ENCODE measurements at places on chromosomes 16 and 17.
A peak's percentile ranks its signal among the peaks of the same experiment; 100 is the strongest.

GRCh38 chr16:89316701-89317100, 99.2 kb downstream of the ZNF778 start:
- no peak for DNase-seq

GRCh38 chr17:75516619-75517296, 430 bp downstream of the TSEN54 start:
- DNase-seq = no peak

GRCh38 chr17:76428511-76428910, 24.4 kb downstream of the UBE2O start:
- no peak for DNase-seq

GRCh38 chr16:79950932-79951719, 350.6 kb upstream of the MAF start:
- no peak for DNase-seq

- no peak for DNase-seq
Observed at GRCh38 chr17:68886401-68886800, 68.8 kb downstream of the ABCA8 start.

DNA sequence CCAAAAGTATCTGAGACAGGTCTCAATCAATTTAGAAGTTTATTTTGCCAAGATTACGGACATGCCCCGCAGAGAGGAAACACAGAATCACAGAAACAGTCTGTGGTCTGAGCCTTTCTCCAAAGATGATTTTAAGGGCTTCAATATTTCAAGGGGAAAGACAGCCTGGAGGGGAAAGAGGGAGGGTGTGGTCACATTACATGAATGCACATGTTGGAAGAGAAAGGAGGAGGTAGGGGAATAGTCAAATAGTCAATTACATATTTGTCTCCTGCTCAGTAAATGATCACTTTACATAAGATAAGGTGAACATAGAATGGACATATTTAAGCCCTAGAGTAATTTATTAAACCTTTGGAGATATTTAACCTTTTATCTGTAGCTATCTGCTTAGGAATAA, 12.3 kb downstream of the UNC45B start:
- DNase-seq = no peak

DNA sequence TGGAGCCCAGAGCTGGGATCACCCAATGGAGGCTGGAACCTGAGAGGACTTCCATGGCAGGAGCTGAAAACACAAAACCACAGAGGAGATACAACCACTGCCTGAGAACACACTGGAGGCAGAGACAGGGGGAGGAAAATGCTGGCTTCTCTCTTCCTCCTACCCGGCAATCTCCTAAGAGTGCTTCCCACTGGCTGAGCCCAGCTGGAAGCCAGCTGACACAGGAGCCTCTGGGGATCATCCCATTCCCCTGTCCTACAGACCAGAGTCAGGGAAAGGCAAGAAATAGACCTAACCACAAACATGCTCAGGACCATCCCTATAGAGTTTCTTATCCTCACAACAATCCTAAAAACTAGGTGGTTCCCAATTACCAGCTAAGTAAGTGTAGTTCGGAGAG, 112.4 kb upstream of the CDH5 start:
- no peak for DNase-seq

- no peak for DNase-seq
Observed at GRCh38 chr17:19750835-19751234, 2.7 kb upstream of the ALDH3A1 start.

- no peak for DNase-seq
Observed at GRCh38 chr16:28482026-28482425, 9.8 kb downstream of the CLN3 start.

DNA sequence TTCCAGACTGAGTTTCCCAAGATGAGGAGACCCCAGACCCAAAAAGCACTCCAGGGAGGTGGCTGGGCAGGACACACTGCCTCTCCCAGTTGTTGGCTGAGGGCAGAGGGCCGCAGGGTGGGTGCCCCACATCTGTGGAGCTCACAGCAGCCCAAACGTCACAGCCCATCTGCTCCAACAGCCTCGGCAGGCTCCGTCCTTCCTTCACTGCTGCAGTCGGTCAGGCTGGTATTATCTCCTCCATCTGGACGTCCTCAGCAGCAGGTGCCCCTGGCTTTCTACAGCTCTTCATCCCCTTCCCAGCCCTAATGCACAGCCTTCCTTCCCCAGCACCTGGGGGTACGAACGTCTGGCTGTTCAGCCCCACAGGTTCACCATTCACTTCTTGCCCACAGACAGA, 55.2 kb downstream of the PRMT7 start:
- no peak for DNase-seq

DNA sequence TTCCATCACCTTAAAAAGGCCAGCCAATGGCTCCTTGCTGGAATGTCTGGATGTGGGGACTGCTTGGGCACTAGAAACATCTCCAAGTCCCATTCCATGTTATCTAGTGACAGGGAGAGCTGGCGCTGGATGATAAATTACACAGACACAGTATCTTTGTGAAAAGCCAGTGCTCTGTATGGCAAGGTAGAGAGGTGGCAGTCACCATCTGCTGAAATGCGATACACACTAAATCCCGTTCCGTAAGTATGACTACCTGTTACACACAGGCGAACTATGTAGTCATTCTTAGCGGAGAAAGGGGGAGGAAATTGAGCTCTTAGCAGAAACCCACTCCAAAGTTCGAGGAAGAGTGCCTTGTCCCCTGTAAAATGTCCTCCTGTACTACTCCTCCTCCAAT, 81.0 kb upstream of the MYOCD start:
- no peak for DNase-seq

- no peak for DNase-seq
Observed at GRCh38 chr17:63185420-63185819, 219.4 kb downstream of the TANC2 start.

GRCh38 chr16:30368792-30369090, 1.6 kb downstream of the TBC1D10B start:
- DNase-seq = no peak

DNA sequence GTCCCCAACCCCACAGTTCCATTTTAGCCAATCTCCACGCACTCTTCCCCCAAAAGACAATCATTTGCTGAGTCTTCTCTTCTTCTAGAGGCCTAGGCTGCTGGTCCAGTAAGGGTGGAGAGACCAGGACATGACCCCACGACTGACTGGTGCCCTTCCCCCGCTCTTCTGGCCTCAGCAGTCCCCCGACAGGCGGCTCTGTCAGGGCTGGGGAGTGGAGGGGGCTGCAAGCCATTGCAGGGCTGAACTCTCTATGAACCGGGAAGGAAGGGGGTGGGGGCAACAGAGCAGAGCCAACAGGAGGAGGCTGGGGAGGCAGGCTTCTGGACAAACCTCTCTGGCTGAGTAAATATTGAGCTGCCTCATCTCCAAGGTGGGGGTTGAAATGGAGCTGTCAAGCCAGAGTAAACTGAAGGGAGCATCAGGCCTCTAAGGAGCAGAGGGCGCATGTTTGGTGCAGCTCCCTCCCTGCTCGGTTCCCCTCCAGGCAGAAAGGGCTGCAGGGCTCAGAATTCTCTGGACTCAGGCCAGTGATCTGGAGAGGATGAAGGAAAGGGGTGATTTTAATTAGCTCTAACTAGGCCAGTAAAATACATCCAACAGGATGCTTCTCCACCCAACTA, 8.7 kb downstream of the HOXB1 start:
- peak; percentile 95 for DNase-seq

DNA sequence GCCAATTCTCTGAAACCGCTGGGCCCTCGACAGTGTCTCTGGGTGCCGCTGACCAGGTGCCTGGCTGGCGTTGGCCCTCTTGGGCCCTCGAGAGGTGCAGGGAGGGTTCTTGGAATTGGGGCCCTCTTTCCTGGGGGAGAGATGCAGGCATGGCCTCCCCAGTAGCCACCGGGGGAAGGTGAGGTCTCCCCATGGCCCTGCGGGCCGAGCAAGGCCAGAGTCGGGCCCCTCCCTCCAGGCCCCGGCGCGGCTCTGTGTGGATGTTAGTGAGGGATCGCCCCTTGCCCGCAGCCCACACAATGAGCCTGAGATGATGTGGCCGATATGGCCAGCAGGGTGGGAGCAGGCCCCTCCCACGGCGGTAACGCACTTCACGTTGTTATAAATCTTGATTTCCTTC, 23.1 kb upstream of the C1QTNF8 start:
- DNase-seq = no peak

DNA sequence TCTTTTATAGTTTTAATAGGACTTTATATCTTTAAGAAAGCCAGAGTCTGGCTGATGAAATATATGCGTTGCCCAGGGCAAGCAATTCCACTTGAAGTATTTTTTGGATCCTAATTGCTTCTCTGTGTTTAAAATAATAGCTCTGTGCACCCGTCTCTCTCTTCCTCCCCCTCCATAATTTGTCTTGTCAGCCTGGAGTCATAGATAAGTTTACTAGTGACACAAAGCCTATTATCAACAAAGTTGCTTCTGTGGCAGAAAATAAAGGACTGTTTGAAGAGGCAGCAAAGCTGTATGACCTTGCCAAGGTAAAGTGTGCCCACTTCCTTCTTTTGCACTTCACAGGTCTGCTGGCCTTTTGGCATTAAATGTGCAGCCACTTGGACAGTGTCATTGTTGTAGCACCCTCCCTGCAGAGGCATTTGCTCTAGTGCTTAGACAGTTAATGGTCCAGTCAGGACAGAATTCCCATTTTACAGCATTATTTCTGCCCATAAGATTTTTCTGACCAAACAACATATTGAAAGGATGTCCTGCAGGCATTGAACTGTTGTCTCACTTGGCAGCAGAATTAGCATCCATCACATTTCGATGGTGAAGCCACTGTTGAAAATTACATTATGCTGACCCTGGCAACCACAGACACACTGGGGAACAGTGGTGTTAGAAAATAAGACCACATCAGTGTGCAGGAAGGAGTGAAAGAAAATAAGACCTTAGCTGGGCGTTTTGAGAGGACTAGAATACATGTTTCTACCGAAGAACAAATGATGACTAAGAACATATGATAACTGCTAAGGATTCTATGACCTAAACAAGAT, 28.4 kb upstream of the SLC12A3 start:
- no peak for DNase-seq

- no peak for DNase-seq
Observed at GRCh38 chr16:70433458-70434103, 5.3 kb downstream of the ST3GAL2 start.

- no peak for DNase-seq
Observed at GRCh38 chr17:62653826-62654761, 26.6 kb downstream of the MRC2 start.

- DNase-seq = no peak
Observed at GRCh38 chr16:84327926-84328505, 33.3 kb downstream of the WFDC1 start.

DNA sequence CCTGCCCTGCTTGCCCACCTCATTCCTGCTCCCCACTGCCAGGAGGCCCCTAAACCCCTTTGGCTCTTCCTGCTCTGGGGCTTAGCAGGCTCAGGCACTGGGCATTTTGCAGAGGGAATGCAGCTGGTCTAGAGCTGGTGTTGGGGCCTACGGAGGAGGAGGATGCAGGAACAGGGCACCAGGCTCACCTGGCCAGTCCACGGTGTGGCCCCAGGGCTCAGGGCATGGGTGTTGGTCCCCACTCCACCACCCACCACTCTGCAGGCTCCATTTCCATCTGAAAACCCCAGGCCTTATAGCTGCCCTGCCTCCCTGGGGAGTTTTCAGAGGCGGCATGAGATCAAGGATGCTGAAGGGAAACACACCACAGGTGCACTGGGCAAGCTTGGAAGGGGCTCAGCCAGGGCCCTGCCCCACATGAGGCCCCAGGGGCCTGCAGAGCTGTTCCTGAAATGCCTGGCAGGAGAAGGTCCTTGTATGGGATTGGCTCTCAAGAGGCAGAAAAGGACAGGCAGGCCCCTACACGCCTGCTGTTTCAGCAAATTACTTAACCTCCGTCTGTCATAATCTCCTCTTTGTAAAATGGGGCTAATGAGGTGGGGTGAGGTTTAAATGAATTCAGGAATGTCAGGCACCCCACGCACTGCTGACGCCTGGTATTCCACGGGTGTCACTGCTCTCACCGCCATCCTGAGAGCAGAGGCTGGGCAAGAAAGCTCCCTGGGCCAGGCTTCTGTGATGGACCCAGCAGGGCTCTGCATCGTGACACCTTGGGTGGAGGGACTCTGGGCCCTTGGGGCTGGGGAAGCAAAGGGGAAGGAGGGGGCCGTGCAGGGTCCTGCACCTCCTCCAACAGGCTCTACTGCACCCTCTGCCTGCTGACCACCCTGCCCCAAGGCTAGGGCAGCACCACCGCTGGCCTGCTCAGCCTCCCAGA, 9.3 kb downstream of the SLC47A2 start:
- DNase-seq = no peak

DNA sequence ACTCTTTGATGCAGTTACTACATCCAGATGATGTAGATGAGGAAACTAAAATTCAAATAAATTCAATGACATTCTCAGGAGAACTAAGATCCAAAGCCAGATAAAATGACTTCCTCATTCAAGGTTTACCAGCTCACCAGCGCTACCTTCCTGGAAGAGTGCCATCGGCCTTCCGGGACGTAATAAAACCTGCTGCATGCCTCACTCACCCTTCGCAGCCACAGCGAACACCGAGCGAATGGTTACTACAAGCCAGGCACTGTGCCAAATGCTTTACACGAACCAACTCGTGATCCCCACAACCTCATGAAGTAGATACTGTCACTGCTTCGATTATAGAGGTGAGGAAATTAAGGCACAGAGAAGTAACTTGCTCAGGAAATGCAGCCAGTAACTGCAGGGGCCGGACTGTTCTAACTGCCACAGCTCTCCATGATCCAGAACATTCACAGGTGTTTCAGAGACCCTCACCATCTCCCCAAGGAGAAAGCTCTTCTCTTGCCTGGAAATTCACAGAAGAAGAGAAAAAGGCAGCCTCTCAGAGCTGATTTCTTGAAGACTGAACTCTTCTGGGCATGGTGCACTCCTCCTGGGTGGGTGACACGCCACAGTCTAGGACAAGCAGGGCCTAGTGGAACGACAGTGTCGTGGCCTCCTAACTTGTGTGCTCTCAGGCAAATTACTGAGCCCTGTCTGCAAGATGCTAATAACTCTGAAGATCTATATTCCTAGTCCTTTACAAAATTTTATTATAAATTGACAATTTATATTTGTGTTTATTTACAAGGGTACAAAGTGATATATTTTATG, 46.8 kb downstream of the HIC1 start:
- peak; percentile 71 for DNase-seq

DNA sequence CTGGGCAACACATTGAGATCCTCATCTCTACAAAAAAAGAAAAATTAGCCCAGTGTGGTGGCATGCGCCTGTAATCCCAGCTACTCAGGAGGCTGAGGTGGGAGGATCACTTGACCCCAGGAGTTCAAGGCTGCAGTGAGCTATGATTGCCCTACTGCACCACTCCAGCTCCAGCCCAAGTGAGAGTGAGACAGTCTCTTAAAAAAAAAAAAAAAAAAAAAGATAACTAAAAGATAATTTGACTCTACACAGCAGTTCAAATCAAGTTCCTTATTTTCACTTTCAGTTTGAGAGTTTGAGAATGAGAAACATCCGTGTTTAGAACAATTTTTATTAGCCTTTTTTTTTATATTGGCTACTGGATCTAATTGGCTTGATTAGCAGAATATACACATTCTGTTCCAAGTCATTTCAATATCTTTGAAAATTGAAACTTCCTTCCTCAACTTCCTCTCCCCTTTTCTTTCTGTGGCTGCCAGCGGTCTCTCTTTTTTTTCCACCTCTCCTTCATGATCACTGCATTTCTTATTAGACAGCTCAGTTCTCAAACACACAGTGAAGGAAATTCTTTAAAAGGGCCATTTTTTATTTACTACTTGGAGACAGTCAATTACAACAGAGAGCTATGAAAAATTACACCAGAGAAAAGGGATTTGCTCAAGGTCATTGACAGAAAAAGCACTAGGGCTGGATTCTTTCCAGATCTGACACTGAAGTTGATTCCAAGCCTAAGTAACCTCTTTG, 4.5 kb upstream of the ACSF2 start:
- DNase-seq = no peak

Measured in NCI-H2029 (cell line).